IMR-90 (cell line): ENCODE measurements at places on chromosomes 3 and 15. TPM values are rescaled to one million over a fixed set of nuclear protein-coding genes. Genes with fewer than 3 reads are reported as not detected.
A peak's percentile ranks its signal among the peaks of the same experiment; 100 is the strongest.

DNA sequence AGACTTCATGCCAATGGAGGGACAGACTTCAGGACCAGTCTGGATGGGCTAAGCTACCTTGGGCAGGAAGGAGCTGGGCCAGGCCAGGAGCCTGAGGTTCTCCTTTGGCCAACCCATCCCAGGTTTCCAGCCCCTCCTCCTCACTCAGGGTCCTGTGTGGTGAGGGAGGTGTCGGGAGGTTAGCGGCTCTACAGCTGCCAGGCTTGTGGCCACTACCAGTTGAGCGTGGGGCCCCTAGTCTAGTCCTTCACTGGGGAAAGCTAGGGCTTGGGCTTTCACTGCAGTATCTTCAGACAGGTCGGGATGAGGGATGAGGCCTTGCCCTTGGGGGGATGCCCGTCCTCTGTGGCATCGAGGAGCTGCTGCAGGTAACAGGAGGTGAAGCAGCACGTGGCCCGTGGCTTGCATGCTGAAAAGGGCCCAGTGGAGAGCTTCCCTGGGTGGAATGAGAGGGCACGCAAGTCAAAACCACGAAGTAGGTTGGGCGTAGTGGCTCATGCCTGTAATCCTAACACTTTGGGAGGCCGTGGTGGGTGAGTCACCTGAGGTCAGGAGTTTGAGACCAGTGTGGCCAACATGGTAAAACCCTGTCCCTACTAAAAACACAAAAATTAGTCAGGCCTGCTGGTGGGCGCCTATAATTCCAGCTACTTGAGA, 8.5 kb upstream of the FANCD2 start:
- peak overlapping the region; percentile 13 for H3K27ac ChIP-seq
- no peak overlapping the region for H3K4me3 ChIP-seq
- peak; percentile 89 for DNase-seq
- peaks cover 18% of the 10 kb centered on the region for H3K4me1 ChIP-seq
- peaks cover 25% of the 10 kb centered on the region for H3K36me3 ChIP-seq

The CCR9 gene
- not detected in 2 replicates for polyA plus RNA-seq

- H3K27ac ChIP-seq: no peak overlapping the region
- H3K4me1 ChIP-seq: peaks cover 13% of the 10 kb centered on the region
- peaks cover 34% of the 10 kb centered on the region for H3K36me3 ChIP-seq
- H3K4me3 ChIP-seq: no peak overlapping the region
- no peak for DNase-seq
Observed at GRCh38 chr15:99711625-99712024, 21.6 kb downstream of the LYSMD4 start.

The SPTBN5 gene
- 0.37 and 0.38 TPM in 2 replicates for polyA plus RNA-seq

The KIF15 gene
- 2.9 and 3.7 TPM in 2 replicates for polyA plus RNA-seq

GRCh38 chr3:184540777-184541681, 20.6 kb upstream of the EPHB3 start:
- peak; percentile 6 for DNase-seq
- H3K36me3 ChIP-seq: no peaks in the 10 kb centered on the region
- peaks cover 59% of the 10 kb centered on the region for H3K27me3 ChIP-seq
- no peaks in the 10 kb centered on the region for H3K4me1 ChIP-seq
- H3K27ac ChIP-seq: no peak overlapping the region
- no peak overlapping the region for H3K4me3 ChIP-seq

DNA sequence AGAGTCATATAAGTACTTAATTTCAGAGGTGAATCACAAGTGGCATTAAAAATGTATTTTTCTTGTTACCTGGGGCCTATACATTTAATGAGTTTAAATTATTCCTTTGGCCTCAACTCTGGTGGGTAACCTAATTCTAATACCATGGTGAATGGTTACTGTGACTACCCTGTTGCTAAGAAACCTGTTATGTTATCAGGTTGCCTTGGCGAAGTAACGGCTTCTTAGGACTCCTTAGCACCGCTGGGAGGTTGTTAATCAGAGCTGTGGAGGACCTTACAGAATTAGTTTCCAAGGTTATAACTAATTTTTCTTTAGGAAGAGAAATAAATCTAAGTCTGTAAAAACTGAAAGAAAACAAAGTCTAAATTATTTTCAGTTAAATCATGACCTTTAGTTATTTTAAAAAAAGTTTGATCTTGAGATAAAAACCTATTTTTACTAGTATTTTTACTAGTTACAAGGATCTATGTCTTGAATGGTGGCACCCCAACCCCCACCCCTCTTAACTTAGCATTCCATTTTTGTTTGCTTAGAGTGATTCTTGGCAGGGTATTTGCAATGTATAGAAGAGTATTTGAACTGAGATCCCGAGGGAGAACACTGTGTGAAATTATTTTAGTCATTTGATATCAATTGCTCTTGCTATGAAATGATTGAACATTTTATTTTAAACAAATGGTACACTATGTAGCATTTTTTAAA, 155.5 kb downstream of the FNDC3B start:
- H3K27ac ChIP-seq: no peak overlapping the region
- H3K4me1 ChIP-seq: peaks cover 9% of the 10 kb centered on the region
- H3K36me3 ChIP-seq: peaks cover 5% of the 10 kb centered on the region; the same call in 1 of the 2 replicates
- no peaks in the 10 kb centered on the region for H3K27me3 ChIP-seq

The KBTBD13 gene
- polyA plus RNA-seq: not detected in 2 replicates

GRCh38 chr3:196554205-196554604, 14.1 kb downstream of the WDR53 start:
- DNase-seq: no peak
- 0 out of 2 replicates have a peak, but pooled peaks cover 4% of the 10 kb centered on the region for H3K36me3 ChIP-seq
- no peak overlapping the region for H3K27ac ChIP-seq
- H3K4me3 ChIP-seq: no peak overlapping the region

The TP63 gene
- not detected in 2 replicates for polyA plus RNA-seq

- no peak overlapping the region for H3K4me3 ChIP-seq
- H3K4me1 ChIP-seq: no peaks in the 10 kb centered on the region
- H3K27me3 ChIP-seq: no peaks in the 10 kb centered on the region
- no peak for DNase-seq
- H3K27ac ChIP-seq: no peak overlapping the region
- no peaks in the 10 kb centered on the region for H3K36me3 ChIP-seq
Observed at GRCh38 chr3:87835236-87835635, 223.6 kb downstream of the CGGBP1 start.

The CHRNB4 gene
- not detected in 2 replicates for polyA plus RNA-seq

The SPINK8 gene
- not detected in 2 replicates for polyA plus RNA-seq

DNA sequence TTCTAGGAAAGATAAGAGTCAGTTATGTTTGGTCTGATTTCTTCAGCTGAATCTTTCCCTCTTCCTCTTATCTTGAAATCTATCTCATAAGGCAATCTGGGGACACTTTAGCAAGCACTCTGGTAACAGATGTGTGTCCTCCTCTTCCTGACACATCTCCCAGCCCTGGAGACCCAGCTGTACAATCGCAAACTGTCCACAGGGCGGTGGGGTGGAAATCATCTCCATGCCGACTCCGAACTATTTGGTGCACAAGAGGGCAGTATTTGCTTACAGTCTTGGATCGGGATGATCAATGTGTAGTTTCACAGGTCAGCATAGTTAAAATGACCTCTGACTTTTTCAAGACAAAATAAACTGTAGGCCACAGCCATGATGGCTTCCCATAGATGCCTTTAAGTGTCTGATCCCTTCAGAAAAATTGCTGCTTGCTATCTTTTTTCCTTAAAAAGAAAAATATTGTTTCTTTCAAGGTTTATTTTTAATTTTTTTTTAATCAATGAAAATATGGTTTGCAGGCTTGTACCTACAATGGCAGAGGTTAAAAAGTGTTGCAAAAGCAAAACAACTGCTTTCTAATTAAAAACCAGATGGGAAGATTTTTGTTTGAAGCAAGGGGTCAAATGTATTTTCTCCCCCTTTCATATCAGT, 17.7 kb downstream of the EEFSEC start:
- peak; percentile 83 for DNase-seq
- H3K27me3 ChIP-seq: no peaks in the 10 kb centered on the region
- H3K36me3 ChIP-seq: no peaks in the 10 kb centered on the region
- no peak overlapping the region for H3K4me3 ChIP-seq
- H3K4me1 ChIP-seq: peaks cover 2% of the 10 kb centered on the region; the same call in 1 of the 2 replicates
- no peak overlapping the region for H3K27ac ChIP-seq

DNA sequence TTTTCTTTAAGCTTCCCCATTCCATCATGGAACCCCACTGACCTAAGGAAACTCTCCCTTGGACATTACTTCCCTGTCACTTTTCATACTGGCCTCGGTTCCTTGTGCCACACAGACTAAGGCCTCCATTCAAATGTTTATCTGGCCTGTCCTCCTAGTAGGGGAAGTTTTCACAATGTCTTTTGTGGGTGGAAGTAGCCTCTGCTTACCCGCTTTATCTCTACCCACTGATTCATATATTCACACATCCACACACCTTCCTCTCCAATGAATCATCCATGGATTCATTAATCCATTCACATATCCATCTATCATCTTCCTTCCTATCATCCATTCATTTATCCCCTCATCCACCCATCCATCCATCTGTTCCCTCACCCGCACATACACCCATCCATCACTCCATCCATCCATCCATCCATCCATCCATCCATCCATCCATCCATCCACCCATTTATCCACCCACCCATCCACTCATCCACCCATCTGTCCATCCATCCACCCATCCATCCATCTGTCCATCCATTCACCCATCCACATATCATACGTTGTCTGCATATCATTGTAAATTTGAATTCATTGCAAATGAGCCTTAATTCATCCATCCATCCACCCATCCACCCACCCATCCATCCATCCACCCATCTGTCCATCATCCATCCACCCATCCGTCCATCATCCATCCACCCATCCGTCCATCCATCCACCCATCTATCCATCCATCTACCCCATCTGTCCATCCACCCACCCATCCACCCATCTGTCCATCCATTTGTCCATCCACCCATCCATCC, 49.1 kb downstream of the IQSEC1 start:
- H3K27ac ChIP-seq: no peak overlapping the region
- no peak for DNase-seq
- peaks cover 6% of the 10 kb centered on the region; the same call in 1 of the 2 replicates for H3K27me3 ChIP-seq
- no peaks in the 10 kb centered on the region for H3K36me3 ChIP-seq
- no peak overlapping the region for H3K4me3 ChIP-seq
- H3K4me1 ChIP-seq: peaks cover 23% of the 10 kb centered on the region

- no peaks in the 10 kb centered on the region for H3K4me1 ChIP-seq
- H3K4me3 ChIP-seq: no peak overlapping the region
- no peaks in the 10 kb centered on the region for H3K27me3 ChIP-seq
Observed at GRCh38 chr3:117003501-117003900, 293.9 kb downstream of the TUSC7 start.

The ZNF502 gene
- polyA plus RNA-seq: 1.5 and 2.1 TPM in 2 replicates
